Stimulated activated naive B cell treated with anti-CD40 and anti-IgM and Interleukin-4, amounts not matched to agents 10 μg/mL and 1 μg/mL and 100 μg/mL, for 72 hours (primary cell): ENCODE measurements at places on chromosomes 2 and 18.

DNA sequence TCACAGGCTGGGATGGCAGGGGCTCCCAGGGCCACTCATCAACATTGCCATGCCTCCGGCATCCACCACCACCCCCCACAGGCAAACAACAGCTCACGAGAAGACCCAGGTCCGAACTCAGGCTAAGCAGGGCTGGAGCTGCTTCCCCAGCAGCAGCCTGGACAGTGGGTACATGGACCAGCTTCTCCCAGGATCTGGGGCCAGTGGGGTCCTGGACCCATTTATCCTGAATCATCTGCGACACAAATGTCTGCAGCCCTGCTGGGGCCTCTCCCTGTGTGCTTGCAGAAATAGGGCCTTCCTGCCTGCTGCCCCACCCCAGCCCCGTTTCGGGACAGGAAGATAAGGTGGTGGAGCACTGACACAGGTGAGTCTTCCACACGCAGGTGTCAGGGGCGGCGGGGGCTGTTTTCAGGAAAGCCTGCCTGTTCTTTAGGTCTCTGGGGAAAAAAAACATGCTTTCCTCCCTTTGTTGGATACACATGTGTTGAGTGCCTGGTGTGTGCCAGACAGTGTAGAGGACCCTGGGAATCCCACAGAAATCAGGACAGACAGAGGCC, 4.5 kb downstream of the PRLH start:
- no peak for DNase-seq

GRCh38 chr2:38178119-38178518, 102.2 kb upstream of the CYP1B1 start:
- no peak for DNase-seq

- DNase-seq = no peak
Observed at GRCh38 chr2:35978218-35978617, 377.4 kb upstream of the CRIM1 start.

DNA sequence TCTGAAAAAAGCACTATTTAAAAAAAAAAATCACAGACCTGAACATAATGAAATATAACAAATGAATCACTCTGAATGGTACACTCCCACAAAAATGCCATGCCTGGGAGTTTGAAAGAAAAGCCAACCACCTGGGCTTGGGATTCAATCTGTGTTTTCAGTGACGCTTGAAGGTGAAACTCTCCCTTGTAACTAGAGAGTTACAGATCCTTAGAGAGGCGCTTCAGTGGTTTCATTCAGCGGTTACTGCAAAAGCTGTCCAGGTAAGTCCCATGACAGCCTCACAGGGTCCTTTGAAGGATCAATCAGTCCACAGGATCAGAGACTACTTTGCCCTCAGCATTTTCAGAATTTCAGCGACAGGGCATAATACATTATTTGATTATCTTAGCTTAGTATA, 627.3 kb downstream of the IRS1 start:
- DNase-seq = no peak

- DNase-seq = no peak
Observed at GRCh38 chr2:195411219-195411687, 245.8 kb upstream of the SLC39A10 start.
